GM23248 (cell line): ENCODE measurements at places on chromosomes 11 and 22. TPM values are rescaled to one million over a fixed set of nuclear protein-coding genes. Genes with fewer than 3 reads are reported as not detected.

NNMT gene
- 809 and 1,043 TPM in 2 replicates for total RNA-seq

APOBEC3A gene
- total RNA-seq: not detected in 2 replicates

PTS gene
- total RNA-seq: 33.9 and 36.5 TPM in 2 replicates

RGL4 gene
- not detected in 2 replicates for total RNA-seq

TMEM45B gene
- total RNA-seq: not detected in 2 replicates

KIRREL3 gene
- total RNA-seq: 31.1 and 35.6 TPM in 2 replicates

TSSK2 gene
- not detected in 2 replicates for total RNA-seq

ZFPL1 gene
- total RNA-seq: 55.2 and 66.8 TPM in 2 replicates

CREBZF gene
- 27.6 and 43.8 TPM in 2 replicates for total RNA-seq

INS gene
- total RNA-seq: not detected in 2 replicates

CHRDL2 gene
- total RNA-seq: not detected in 2 replicates

TENM4 gene
- total RNA-seq: 0.11 and 0.25 TPM in 2 replicates

TST gene
- total RNA-seq: 44.5 and 46.7 TPM in 2 replicates

GRCh38 chr22:32574411-32574810 lies 99.8 kb downstream of the FBXO7 start:
- no peak overlapping the region for H3K4me3 ChIP-seq
- no peaks in the 10 kb centered on the region for H3K36me3 ChIP-seq

DNA sequence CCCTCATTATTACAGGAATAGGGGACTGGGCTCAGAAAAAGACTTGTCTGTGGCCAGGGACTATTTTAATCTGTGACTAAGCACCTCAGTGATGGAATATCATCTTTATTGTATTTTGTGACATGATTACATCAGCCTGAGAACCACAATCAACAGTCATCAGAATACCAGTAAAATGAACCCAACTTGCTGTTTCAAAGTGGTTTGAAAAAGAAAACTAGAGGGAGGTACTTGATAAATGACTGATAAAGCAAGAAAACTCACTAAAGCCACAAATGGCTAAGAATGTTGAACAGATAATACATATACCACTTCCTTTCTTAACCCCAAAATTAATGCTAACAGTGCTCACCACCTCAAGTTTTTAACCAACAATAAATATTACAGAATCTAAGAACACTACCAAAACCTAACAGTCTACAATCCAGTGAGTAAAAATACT lies 155.7 kb downstream of the ATG16L2 start:
- peak overlapping the region; percentile 58 for H3K27ac ChIP-seq
- no peaks in the 10 kb centered on the region for H3K36me3 ChIP-seq
- H3K4me3 ChIP-seq: peak overlapping the region; percentile 5; the same call in 1 of the 2 replicates
- peaks cover 53% of the 10 kb centered on the region for H3K4me1 ChIP-seq
- no peaks in the 10 kb centered on the region for H3K27me3 ChIP-seq
- DNase-seq: peak; percentile 82

DNA sequence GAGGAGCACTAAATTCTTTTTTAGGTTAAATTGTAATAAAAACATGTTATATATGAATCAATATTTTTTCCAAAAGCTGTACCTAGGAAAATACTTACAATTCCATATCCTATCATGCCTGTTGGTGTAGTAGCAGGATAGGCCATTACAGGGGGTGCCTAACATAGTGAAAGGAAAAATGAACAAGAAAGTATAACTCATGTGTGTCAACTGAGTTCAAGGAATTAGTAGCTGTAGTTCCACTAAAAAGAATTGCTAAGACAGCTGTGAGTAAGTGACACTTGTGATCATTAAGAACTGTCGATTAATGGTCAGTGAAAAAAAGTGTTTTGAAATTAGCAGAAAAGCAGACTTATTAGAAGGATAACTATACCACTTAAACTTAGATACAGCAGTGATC lies 92.4 kb downstream of the PICALM start:
- peaks cover 64% of the 10 kb centered on the region for H3K36me3 ChIP-seq
- H3K4me1 ChIP-seq: peaks cover 8% of the 10 kb centered on the region; the same call in 1 of the 2 replicates
- H3K4me3 ChIP-seq: no peak overlapping the region
- H3K27ac ChIP-seq: no peak overlapping the region
- DNase-seq: no peak
- H3K27me3 ChIP-seq: no peaks in the 10 kb centered on the region

DNA sequence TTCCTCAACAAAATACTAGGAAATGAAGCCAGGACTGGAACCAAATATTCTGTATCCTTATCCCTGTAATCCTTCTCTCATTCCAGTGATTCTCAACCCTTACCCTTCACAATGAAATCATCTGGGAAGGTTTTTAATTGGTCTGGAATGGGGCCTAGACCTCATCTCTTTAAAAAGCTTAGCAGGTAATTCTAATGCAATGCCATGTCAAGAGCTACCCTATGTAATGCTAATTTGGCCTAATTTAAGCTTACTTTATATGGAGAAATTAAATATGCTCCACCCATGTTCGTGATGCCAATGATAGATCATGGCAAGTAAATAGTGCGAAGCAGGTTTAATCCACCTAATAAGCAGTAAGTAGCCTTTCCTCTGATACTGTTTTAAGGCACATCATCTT lies 101.7 kb downstream of the SGSM3 start:
- no peak for DNase-seq
- no peak overlapping the region for H3K4me3 ChIP-seq
- H3K4me1 ChIP-seq: no peaks in the 10 kb centered on the region
- no peaks in the 10 kb centered on the region for H3K27me3 ChIP-seq
- H3K36me3 ChIP-seq: no peaks in the 10 kb centered on the region

DNA sequence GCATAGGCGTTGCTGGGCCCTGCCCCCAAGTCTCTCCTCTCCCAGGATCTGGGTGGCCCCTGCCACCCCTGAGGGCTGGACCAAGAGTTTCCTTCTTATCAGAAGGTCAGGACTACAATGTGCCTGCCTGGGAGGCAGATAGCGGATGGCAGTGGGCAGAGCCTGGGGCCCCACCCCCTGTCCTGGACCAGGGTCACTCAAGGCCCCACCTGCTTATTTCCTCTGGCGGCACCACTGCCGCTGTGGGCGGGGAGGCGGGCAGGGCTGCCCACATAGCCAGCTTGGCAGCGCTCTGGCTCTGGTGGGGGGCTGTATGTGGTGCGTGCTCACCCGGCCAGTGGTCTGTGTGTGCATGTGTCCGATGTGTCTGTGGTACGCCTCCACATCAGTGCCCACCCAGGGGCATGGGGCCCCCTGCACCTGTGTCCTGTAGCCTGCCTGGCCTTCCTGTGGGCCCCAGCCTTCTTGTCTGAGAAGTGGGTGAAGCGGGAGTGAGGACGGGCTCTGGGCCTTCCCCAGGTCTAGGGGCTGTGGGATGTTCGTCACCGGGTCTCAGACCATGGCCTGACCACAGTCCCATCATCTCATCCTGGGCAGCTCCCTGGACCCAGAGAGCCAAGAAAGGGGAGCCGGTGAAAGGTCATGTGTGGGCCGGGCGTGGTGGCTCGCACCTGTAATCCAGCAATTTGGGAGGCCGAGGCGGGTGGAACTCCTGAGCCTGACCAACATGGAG lies 3.0 kb downstream of the GAS2L1 start:
- H3K27ac ChIP-seq: peak overlapping the region; percentile 84
- H3K36me3 ChIP-seq: no peaks in the 10 kb centered on the region
- H3K4me3 ChIP-seq: peak overlapping the region; percentile 87; the same call in 1 of the 2 replicates
- H3K4me1 ChIP-seq: peaks cover 21% of the 10 kb centered on the region
- peak; percentile 24 for DNase-seq
- peaks cover 13% of the 10 kb centered on the region for H3K27me3 ChIP-seq

- peaks cover 22% of the 10 kb centered on the region for H3K4me1 ChIP-seq
- H3K27me3 ChIP-seq: no peaks in the 10 kb centered on the region
- peak overlapping the region; percentile 52 for H3K27ac ChIP-seq
- H3K36me3 ChIP-seq: no peaks in the 10 kb centered on the region
Observed at GRCh38 chr11:11027288-11027687, 169.4 kb upstream of the ZBED5 start.

- H3K27me3 ChIP-seq: no peaks in the 10 kb centered on the region
- H3K4me3 ChIP-seq: no peak overlapping the region
- no peak overlapping the region for H3K27ac ChIP-seq
- DNase-seq: no peak
- H3K4me1 ChIP-seq: peaks cover 4% of the 10 kb centered on the region; the same call in 1 of the 2 replicates
- no peaks in the 10 kb centered on the region for H3K36me3 ChIP-seq
Observed at GRCh38 chr22:46795140-46795539, 32.7 kb downstream of the TBC1D22A start.

GRCh38 chr11:133531971-133532651 lies at the start of gene OPCML:
Gene OPCML (minus strand): TSS chr11:133532501.
- H3K27ac ChIP-seq: no peak within 1 kb of the TSS
- H3K4me1 ChIP-seq: no peaks in the 10 kb centered on the region
- no peak for DNase-seq
- H3K27me3 ChIP-seq: no peaks in the 10 kb centered on the region
- H3K4me3 ChIP-seq: no peak within 1 kb of the TSS

- no peak overlapping the region for H3K27ac ChIP-seq
- DNase-seq: no peak
- H3K36me3 ChIP-seq: no peaks in the 10 kb centered on the region
Observed at GRCh38 chr22:46469711-46470110, 67.7 kb downstream of the CELSR1 start.

GRCh38 chr22:30265131-30265720 lies 1.4 kb downstream of the OSM start:
- no peaks in the 10 kb centered on the region for H3K36me3 ChIP-seq
- peaks cover 4% of the 10 kb centered on the region; the same call in 1 of the 2 replicates for H3K4me1 ChIP-seq
- no peaks in the 10 kb centered on the region for H3K27me3 ChIP-seq
- no peak for DNase-seq
- H3K4me3 ChIP-seq: no peak overlapping the region
- H3K27ac ChIP-seq: no peak overlapping the region

GRCh38 chr11:75508051-75508561 lies 17.6 kb downstream of the GDPD5 start:
- no peaks in the 10 kb centered on the region for H3K4me1 ChIP-seq
- no peak overlapping the region for H3K4me3 ChIP-seq

- H3K4me3 ChIP-seq: no peak overlapping the region
- H3K4me1 ChIP-seq: peaks cover 15% of the 10 kb centered on the region
- H3K36me3 ChIP-seq: no peaks in the 10 kb centered on the region; the same call in 1 of the 2 replicates
- H3K27ac ChIP-seq: no peak overlapping the region
- H3K27me3 ChIP-seq: no peaks in the 10 kb centered on the region
- DNase-seq: no peak
Observed at GRCh38 chr11:64238999-64239398, 1.9 kb upstream of the FKBP2 start.

- H3K4me3 ChIP-seq: peak overlapping the region; percentile 47
- no peaks in the 10 kb centered on the region for H3K27me3 ChIP-seq
- DNase-seq: peak; percentile 77
- H3K4me1 ChIP-seq: peaks cover 25% of the 10 kb centered on the region
- 0 out of 2 replicates have a peak overlapping the region, but pooled peaks have one; percentile 53 for H3K27ac ChIP-seq
Observed at GRCh38 chr22:19959043-19959586, 17.5 kb upstream of the TXNRD2 start.

DNA sequence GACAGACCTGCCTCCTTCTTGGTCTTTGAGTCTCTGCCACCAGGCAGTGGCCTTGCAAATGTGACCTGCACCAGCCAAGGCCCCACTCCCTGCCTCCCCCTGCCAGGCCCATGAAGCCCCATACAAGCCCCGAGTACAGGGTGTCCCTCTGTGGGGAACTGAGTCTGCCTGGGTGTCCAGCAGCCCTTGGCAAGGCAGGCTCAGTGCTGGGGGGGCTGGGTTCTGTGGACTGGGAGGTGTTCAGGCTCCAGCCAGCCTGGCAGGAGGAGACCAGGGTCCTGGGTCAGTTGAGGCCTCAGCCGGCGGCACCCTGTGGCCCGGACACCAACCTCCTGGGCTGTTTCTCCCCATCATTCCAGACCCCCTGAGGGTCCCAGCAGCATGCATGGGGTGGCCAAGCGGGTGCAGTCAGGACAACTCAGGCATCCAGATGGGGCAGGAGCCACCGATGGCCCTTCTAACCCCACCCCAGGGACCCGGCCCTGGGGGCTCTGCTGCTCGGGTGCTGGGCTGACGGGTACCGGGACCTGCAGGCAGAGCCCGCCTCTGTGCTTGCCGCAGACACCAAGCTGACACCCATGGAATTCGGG lies 5.7 kb downstream of the MUC5AC start:
- H3K4me1 ChIP-seq: no peaks in the 10 kb centered on the region
- H3K27ac ChIP-seq: no peak overlapping the region
- DNase-seq: no peak
- H3K4me3 ChIP-seq: no peak overlapping the region

DNA sequence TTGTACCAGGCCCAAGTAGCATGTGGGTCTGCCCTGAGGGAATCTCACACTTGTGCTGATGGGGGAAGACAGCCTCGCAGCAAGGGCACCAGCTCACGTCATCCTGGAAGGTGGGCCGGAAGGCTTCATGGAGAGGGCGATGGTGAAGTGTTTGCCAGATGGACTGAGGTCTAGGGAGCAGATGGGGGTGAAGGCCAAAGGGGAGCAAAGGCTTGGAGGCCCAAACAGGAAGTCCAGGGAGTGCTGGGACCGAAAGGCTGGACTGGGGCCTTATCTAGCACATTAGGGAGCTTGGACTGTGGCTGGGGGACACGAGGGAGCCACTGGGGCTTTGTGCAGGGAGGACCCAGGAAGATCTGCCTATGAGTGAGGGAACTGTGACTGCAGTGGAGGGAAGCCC lies 1.2 kb upstream of the TNFRSF13C start:
- H3K4me1 ChIP-seq: no peaks in the 10 kb centered on the region
- no peak overlapping the region for H3K27ac ChIP-seq
- no peak overlapping the region for H3K4me3 ChIP-seq
- DNase-seq: no peak

DNA sequence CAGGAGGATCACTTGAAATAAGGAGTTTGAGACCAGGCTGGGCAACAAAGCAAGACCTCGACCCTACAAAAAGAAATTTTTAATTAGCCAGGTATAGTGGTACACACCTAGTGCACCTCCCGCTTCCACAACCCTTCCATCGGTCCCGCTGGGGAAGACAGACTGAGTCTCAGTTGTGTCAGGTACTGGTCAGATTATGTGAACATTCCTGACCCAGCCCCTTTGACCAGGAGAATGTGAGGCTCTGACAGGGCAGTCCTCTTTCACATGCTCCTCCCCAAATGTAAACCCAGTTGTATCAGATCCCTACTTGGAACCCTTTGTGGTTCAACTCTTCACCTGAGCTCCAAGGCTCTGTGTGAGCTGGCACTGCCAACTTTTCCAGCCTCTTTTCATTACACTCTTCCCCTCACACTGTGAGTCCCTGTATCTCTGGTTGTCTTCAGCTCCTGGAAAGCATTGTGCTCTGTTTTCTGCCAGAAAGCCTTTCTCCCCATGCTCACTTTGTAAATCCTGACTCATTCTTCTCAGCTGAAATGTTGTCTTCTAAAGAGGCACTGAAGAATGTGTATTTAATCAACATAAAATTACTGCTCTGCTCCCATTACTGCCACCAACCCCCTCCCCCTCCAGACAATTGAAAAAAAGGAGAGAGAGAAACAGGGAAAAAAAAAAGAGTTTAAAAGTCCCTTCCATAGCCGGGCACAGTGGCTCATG lies 2.1 kb upstream of the TTLL12 start:
- no peak for DNase-seq
- H3K27me3 ChIP-seq: no peaks in the 10 kb centered on the region
- H3K4me3 ChIP-seq: no peak overlapping the region
- no peaks in the 10 kb centered on the region for H3K36me3 ChIP-seq
- H3K27ac ChIP-seq: no peak overlapping the region

- DNase-seq: no peak
- no peak overlapping the region for H3K27ac ChIP-seq
- H3K4me1 ChIP-seq: no peaks in the 10 kb centered on the region
- no peaks in the 10 kb centered on the region for H3K27me3 ChIP-seq
Observed at GRCh38 chr22:25650833-25651232, 86.4 kb downstream of the GRK3 start.
